ENCODE measurements at places on chromosomes 2 and 18.

DNA sequence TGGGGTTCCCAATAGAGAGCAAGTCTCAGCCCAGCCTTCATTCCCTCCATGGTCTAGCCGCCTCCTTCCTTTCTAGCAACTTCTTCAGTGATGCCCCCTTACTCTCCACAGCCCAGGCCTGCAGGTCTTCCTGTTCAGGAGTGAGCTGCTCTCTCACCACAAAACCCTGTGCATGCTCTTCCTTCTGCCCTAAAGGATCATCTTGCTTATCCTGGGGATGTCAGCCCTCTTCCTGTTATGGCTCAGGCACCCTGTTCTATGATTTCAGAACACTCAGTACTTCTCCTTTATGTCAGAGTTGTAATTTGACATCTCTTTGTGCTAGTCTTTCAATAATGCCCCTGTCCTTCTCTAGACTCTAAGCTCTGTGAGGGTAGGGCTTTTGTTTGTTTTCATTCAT, 19.4 kb downstream of the TMEM178A start:
- DNase-seq: no peak

- peak; percentile 95 for DNase-seq
Observed at GRCh38 chr2:226835420-226835795, 446 bp upstream of the RHBDD1 start.

DNA sequence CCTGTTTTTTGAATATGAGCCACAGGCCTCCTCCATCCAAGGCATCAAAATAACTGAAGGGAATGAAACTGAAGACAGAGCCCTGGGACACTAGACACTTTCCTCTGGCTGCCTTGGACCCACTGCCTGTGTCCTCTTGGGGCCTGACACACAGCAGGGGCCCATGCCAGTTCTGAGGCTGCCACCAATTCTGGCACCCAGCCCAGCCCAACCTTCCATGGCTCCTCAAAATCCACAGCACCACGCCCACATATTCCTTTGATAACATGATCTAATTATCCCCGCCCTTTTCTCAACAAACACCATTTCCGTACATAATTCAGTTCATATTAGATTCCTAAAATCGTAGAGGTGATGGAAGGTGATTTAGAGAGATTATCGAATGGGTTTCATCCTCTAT, 64.2 kb downstream of the EMX1 start:
- peak; percentile 6 for DNase-seq

DNA sequence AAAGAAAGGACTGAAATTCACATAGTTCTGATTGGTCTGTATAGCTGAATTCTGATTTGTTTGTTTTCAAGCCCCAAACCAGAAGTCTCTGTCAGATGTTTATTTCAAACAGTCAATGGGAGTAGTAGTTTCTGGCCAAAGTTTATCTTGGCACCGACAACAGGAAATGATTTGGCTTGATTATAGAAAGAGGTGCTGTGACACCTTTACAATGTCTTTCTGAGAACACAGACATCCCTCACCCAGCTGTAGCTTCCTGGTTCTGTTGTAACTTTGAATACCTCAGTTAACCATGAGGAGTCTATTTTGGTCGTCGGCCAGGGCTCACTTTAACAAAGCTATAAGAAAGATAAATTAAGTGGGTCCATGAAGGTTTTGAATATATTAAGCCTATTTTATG, 545.0 kb upstream of the ZNF804A start:
- DNase-seq: no peak

DNA sequence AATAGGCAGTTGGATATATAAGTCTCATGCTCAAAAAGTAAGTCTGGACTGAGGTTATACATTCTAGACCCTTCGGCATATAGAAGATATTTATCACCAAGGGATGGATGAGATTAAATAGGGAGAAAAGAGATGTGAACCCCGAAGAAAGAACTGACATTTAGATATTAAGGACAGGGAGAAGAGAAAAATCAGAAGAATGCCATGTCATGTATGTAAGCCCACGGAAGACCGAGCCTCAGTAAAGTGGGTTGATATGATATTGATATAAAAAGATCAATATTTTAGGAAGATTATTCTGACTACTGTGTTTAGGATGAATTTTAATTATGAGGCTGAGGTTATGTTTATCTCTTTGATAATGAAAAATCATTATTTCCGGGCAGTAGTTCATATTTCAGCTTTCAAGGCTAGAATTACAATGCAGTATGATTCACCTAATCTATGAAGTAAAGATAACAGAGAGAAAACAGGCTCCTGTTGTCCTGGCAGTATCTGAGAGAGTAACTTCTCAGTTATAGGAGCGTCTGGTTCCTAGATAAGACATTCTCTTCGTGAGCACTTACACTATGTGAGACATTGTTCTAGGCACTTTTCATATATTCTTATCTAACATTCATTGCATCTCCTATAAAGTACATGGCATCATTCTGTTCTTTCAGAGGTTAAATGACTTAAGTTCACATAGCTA, 83.0 kb downstream of the UBR3 start:
- DNase-seq: peak; percentile 86

DNA sequence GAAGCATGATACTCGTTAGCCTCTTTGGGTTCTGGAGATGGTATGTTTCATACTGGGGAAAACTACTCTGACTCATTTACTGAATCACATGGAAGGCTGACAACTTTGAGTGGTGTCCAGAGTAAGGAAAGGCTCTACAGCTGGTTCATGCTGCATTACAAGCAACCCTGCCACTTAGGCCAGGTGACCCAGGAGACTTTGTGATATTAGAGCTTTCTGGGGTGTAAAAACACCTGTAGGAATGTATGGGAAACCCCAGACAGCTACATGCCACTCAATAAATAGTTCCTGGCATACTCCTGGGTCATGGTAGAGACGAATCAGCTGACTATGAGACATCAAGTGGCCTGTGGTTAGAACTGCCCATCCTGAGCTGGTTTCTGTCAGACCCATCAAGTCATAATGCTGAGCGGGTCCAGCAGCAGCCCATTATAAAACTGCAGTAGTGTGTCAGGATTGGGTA, 21.3 kb upstream of the TCF7L1 start:
- no peak for DNase-seq

DNA sequence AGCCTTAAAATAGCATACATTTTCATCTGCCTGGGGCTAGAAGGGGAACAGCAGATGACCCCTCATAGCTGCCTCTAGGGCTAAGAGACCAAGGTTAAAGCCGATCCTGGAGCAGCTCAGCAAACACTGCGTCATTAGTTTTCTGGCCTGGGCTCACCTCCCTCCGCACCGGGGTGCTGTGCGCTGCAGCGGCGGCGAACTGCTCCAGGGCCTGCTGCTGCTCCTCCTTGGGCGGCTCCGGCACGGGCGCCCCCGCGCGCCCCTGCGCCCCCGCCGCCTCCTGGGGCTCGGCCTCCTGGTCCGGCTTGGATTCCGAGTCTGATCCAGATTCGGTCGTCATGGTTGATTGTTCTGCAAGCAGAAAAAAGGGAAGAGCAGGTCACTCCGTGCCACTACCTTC, 55.0 kb downstream of the EPB41L3 start:
- DNase-seq: no peak

GRCh38 chr2:71157124-71157793, 26.8 kb downstream of the MPHOSPH10 start:
- DNase-seq: peak; percentile 68

- no peak for DNase-seq
Observed at GRCh38 chr2:32231959-32232358, 32.7 kb downstream of the NLRC4 start.

- no peak for DNase-seq
Observed at GRCh38 chr2:160909781-160910242, 250.4 kb upstream of the TANK start.

DNA sequence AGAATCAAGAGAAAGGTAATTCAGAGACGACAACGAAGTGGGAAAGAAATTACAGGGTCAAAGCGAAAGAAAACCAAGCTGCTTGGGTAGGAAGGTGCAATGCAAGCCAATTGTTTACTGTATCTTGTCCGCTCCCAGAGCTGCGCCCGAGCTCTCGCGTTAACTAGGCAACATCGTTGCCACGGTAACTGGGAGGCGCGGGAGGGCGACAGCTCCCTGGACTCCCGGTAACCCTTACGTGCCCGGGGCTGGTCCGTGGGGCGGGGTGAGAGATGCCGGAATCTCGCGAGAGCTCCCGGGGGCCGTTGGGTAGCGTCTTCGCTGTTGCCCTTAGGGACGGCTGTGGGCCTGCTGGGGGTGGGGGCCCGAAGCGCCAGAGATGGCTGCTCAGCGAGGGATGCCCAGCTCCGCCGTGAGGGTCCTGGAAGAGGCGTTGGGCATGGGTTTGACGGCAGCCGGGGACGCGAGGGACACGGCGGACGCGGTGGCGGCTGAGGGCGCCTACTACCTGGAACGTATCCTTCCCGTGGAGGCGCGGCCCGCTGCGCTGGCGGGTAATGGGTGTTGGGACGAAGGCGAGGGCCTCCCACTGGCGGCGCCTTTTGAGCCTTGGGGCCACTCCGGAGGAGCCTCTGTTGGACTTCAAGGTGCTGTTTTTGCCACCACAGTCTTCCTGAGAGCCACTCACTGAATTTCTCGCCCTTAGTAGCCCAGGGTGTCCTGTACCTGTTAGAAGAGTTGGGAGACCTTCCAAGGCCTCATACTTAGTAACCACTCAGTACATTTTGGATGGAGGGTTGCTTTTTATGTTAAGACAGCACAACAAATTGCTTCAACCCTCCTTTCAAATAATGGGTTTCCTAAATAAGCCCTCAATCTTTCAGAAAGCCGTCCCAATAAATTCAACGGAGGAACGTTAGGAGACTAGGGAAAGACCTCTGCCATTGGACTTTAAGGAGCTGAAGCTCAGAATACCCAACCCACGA, at the start of gene SPAG16:
Gene SPAG16, plus strand, starts transcription at position 360 of the 986 bp plus-strand sequence.
- DNase-seq: peak; percentile 96

- DNase-seq: no peak
Observed at GRCh38 chr18:22678486-22678885, 254.6 kb upstream of the RBBP8 start.

Data from hematopoietic multipotent progenitor cell treated with erythropoietin and hydrocortisone succinate and interleukin-3 and kit ligand, for 8 days (in vitro differentiated cells).